M059J (cell line): ENCODE measurements at places on chromosomes 11 and 22. TPM values are rescaled to one million over a fixed set of nuclear protein-coding genes. Genes with fewer than 3 reads are reported as not detected.

The ZNF215 gene
- 0.44 and 1.0 TPM in 2 replicates for total RNA-seq

The MYRF gene
- 4.3 and 5.0 TPM in 2 replicates for total RNA-seq

The CASP12 gene
- total RNA-seq = 0.20 TPM in 1 of 2 replicates, not detected in the other

The DEPDC7 gene
- 36.3 and 39.6 TPM in 2 replicates for total RNA-seq

The OR51B4 gene
- total RNA-seq = 2.0 TPM in 1 of 2 replicates, not detected in the other

The CYB5R2 gene
- 5.8 and 6.4 TPM in 2 replicates for total RNA-seq

The CABP4 gene
- total RNA-seq = 6.9 and 9.0 TPM in 2 replicates

The MMP11 gene
- 1.9 and 4.2 TPM in 2 replicates for total RNA-seq

The OR56A4 gene
- total RNA-seq = not detected in 2 replicates

DNA sequence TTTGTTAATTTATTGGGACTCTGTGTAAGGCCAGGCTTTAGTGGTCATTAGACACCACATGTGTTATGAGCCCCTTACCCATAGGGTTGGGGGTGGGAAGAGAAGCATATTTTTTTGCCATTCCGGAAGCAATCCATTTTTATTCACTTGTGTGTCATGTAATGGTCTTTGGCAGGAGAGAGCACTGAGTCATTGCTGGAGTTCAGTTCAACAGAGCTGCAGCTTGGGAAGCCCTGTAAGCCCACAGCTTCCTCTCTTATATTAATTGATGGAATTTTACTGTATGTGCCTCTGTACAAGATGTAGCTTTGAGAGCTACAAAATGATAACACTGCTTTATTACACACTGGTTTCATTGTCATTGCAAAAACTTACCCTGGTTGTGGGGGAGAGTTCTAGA lies 177.3 kb upstream of the SORL1-AS1 start:
- peak; percentile 85 for DNase-seq

DNA sequence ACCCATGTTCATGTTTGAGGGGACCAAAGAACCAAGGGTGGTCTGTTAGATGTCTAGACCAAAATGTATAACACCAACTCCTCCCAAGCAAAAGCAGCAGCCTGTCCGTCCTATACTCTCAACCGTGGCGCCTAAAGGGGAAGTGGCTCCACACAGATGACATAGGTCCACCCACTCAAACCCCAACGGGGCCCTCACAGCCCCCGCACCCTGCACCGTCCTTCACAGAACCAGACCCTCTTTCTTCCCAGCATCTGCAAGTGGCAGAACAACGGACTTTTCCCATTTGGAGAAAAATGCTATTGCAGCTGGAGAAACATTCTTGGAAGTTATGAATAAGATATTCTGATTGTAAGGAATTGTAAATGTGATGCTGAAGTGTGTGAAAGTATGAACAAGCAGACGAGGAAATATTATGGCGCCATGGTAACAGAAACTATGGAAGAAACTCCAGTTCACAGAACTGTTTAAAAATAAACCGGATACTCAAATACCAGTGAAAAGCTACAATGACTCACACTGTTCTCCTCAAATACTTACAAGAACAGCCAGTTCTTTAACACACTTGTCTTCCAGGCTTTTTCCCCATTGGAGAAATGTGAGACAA lies 76.5 kb upstream of the ARFGAP3 start:
- peak; percentile 94 for DNase-seq

GRCh38 chr11:107272561-107272960 lies 185.1 kb downstream of the CWF19L2 start:
- no peak for DNase-seq

- no peak for DNase-seq
Observed at GRCh38 chr11:441043-441417, 781 bp downstream of the ANO9 start.

GRCh38 chr11:10204021-10204420 lies 90.0 kb downstream of the SBF2 start:
- no peak for DNase-seq

- DNase-seq = peak; percentile 35
Observed at GRCh38 chr22:41619979-41620588, 759 bp downstream of the DESI1 start.

DNA sequence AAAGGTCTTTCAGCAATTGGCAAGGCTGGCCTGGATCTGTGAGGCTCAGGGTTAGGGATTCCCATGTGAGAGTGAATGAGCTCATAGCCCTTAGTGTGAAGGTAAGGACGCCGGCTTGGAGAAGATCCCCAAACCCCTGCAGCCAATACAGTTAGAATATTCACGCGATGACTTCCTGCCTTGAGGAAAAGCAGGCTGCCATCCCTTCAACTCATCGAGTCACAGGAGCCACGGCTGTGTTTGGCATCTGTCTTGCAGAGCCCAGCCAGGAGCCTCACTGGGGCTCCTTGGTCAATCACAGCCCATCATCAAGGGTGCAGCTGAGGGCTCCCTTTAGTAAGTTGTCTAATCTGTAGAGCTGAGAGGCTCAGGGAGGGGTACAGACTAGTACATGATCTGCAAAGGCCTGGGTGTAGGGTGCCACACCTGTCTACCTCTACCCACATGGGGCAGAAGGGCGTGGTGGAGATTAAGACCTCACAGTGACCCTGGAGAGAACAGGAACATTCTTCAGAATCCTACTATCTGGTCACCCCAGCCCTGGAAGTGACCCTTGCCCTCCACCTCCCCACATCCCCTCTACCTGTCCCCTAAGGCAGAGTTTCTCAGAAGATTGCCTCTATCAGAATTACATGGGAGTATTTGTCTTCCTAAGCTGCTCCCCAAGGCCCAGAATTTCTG lies 18.5 kb downstream of the IL10RA start:
- DNase-seq = no peak

DNA sequence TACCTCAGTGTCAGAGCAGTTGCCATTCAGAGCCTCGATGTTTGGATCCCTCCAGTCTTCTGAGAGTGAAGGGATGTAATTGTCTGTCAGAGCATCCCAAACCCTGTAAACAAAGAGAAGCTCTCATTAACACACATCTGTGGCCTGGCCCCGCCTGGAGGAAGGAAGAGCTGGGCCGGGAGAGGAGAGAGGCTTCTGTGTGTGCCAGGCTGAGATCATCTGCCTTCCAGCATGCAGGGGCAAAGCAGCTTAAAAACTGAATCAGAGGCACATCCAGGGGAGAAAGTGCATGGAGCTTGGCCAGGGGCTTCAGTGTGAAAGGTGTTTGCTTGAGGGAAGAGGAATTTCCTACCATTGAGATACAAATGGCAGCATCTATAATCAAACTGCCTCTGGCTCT lies 14.5 kb downstream of the FEZ1 start:
- DNase-seq = no peak

DNA sequence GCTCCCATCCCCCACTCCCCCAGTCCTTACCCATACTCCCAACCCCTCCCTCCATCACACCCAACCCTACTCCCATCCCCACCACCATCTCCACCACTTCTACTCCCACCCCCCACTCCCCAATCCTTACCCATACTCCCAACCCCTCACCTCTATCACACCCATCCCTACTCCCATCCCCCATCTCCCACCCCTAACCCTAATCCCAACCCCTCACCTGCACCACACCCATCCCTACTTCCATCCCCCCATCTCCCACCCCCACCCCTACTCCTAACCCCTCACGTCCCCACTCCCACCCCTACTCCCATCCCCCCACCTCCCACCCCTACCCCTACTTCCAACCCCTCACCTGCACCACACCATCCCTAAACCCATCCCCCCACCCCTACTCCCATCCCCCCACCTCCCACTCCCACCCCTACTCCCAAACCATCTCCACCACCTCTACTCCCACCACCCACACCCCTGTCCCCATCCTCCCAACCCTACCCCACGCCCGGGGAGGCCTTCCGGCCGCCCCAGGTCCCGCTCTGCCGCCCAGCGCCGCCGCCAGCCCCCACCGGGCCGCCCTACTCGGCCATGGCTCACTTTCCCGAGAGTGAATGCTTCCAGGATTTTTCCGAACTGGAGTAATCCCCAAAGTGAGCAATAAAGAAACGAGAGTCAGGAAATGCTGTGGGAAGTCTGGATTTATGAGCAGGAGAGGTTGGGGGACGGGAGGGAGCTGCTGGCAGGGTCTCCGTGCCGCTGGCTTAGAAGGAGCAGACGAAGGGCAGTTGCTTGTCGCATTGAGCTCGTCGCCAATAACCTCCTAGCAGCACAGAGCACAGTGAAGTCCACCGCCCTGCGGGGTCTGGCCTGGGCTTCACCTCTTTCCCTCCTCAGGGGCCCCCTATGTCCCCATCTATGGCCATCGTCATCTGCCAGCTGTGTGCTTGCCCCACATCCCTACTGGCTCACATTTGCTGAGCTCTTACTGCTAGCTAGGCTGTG lies 4.6 kb downstream of the PRG3 start:
- no peak for DNase-seq

GRCh38 chr11:93251922-93252321 lies 54.1 kb upstream of the SLC36A4 start:
- DNase-seq = no peak

- no peak for DNase-seq
Observed at GRCh38 chr11:106030609-106031008, 8.6 kb upstream of the MSANTD4 start.

GRCh38 chr11:128628686-128629085 lies 41.3 kb upstream of the ETS1 start:
- no peak for DNase-seq

DNA sequence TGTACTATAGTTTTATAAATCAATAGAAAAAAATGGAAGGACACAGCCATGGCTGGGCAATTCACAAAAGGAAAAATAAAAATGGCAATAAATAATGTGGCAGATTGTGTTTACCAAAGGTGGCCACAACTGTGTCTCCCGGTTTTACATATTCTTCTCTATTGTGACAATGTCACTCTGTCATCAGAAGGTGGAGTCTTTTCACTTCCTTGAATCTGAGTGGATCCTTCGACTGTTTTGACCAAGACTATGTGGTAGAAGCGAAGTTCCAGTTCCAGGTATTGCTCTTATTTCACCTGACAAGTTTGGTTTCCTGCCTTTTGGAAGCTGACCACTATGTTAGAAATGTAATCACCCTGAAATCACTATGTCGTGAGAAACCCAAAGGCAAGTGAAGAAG lies 31.0 kb upstream of the HSD17B12 start:
- no peak for DNase-seq

DNA sequence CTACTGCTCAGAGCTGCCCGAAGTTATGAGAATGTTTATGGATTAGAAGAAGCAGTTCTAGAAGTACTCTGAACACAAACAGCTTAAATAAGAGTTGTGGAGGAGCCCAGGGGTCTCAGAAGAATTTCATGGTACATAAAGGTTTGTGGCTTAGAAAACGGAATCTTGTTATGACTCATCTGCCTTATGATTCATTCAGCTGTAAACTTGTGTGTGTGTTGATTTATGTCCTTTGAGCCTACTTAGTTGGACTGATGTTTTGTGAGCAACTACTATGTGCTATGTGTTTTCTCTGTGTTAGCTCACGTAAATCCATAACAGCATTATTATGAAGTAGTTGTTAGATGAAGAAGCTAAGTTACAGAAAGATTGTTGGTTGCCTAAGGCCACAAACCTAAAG lies 203.7 kb downstream of the PGR start:
- DNase-seq = peak; percentile 86

- peak; percentile 86 for DNase-seq
Observed at GRCh38 chr11:123129920-123130319, 65.1 kb downstream of the CLMP start.

- DNase-seq = no peak
Observed at GRCh38 chr11:123760894-123761293, 6.6 kb upstream of the OR6X1 start.

DNA sequence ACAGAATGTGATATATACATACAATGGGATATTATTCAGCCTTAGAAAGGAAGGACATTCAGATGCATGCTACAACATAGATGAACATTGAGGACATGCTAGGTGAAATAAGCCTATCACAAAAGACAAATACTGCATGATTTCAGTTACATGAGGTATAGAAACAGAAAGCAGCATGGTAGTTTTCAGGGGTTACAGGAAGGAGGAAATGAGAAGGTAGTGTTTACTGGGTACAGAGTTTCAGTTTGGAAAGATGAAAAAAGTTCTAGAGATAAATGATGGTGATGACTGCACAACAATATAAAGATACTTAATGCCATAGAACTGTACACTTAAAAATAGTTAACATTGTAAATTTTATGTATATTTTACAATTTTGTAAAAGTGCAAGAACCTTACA lies 266.7 kb upstream of the C11orf87 start:
- no peak for DNase-seq

GRCh38 chr11:93829598-93829997 lies 20.8 kb downstream of the VSTM5 start:
- no peak for DNase-seq

DNA sequence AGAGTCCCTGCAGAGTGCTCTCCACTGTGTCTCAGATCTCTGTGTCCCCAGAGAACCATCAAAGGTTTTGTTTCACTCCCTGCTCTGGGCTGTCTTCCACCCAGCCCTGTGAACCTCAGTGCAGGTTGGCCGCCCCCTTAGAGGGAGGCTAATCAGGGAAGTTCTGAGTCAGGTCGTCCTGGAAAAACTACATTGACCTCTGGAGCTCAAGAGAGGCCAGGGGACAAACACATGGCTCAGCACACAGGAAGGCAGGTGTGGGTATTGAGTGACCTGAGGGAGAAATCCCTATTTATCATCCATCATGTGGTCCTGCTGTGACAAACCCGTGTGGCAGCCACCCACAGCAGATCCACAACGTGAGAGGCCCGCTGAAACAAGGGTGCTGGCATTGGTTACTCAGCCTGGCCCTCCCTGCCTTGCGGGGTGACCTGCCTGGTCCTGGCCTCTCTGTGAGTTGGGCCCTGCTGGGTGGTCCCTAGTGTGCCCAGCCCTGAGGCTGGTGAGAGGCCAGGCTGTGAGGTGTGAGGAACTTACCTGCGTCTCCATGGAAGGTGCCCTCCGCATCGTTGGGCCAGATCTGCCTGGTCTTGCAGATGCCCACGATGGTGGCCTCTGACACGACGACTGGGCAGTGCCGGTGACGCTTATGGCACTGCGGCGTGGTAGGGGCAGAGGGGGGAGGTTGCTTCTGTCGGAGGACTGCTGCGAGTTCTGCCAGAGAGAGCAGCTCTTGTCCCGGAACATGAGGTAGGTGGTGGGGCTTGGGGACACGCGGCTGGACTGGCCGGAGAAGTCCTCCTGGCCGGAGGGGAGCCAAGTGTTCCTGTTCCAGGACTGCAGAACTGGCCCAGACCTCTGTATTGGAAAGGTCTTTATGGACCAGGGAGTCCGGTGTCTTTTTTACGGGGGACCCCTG lies 669 bp upstream of the BCR start:
- DNase-seq = peak; percentile 8

DNA sequence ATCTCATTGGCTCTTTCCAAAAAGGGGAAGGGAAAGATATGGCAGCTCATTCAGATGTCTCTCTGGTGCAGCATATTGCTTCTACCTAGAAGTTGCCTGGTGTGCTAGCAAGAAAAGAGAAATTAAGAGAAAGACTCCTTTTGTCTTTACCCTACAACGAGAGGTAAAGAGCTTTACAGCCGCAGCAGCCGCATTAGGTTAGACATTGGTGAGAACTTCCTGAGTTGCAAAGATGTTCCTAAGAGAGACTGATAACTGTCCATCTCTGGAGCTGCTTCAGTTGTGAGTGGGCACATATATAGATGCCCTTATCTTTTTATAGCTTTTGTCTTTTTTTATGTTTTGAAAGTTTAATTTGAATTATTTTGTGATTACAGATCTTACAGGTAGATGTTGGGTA lies 80.8 kb upstream of the NNMT start:
- no peak for DNase-seq

- peak; percentile 63 for DNase-seq
Observed at GRCh38 chr22:33023153-33023827, 34.9 kb downstream of the SYN3 start.
